ENCODE measurements at places on chromosomes 4 and X.

DNA sequence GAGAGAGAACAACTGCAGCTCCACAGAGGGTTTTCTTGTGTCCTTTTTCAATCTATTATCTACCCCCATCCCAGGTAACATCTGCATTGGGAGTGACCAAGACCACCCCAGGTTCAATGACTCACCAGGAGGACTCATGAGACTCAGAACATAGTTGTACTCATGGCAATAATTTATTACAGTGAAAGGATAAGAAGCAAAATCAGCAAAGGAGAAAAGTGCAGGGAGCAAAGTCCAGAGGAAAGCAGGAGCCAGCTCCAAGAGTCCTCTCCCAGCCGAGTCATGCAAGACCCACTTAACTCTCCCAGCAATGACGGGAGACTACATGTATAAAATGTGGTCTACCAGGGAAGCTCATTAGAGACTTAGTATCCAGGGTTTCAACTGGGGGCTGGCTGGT is 129.5 kb upstream of the RBPJ start:
- no peak for DNase-seq

DNA sequence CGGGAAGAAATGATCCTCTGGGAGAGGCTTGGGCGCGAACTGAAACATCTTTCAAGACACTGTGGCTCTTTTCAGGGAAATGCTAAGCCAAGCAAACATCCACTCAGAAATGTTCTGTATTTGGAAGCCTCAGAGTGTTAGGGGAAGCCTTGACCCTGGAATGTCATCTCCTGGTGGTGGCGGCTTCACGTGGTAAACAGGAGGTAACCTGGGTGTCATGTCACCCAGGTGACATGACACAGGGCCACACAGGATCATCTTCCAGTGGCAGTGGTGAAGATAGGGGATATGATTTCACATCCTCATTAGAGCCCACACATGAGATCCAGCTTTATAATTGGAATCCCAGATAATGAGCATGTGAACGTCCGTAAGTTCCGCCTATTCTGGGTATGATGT is 140.0 kb downstream of the TBL1X start:
- DNase-seq, result no peak

DNA sequence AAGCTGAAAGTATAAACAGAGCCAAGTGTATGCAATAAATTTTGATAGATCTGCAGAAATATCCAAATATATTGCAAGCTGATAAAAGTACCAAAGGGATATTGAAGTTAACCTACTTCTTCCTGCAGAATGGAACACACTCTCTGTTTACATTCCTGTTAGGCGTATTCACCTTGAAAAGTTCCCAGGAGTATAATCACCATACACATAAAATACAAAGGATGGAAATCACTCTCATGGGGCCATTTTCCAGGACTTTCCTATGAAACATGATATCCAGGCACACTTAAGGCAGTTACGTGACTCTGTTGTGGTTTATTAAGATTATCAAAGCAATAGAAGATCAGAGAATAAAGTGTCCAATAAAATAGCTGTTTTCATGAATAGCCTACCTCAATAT is 1142.3 kb downstream of the NLGN4X start:
- DNase-seq, result no peak

DNA sequence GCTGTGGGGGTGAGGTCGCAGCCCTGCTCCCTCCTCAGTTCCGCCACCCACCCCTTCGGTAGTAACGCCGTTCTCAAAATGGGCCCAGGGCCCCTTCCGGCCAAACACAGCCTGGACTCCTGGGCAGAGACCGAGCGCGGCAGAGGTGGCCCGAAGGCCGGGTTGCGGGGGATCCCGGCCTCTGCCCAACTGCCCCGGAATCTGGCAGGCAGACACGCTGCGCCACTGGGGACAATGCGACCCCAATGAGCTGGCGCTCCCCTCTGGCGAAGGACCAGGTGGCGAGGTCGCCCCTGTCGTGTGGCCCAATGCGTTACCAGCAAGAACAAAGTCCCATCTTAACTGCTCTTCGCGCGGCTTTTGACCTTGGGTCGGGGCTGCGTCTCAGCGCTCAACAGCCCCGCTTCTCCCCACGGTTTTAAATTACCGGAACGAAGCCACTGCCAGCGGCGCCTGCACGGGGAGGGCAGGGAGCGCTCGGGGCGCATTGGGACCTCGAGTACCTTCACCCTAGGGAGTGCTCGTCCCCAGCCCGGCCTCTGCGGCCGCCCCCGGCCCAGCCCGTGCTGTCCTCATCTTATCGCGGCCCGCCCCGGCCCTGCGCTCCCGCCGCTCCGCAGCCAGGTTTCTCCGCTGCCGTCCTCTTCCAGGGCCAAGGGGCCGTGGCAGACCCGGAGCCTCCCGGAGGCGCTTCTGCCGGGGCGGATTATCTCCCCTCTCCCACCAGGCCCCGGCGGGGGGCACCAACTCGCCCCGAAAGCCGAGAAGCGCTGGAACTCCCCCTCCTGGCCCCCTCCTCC is 22.2 kb upstream of the HMX1 start:
- DNase-seq, result no peak

All from omental fat pad (tissue), 4 donors.